ENCODE measurements at places on chromosomes 6 and 20.

DNA sequence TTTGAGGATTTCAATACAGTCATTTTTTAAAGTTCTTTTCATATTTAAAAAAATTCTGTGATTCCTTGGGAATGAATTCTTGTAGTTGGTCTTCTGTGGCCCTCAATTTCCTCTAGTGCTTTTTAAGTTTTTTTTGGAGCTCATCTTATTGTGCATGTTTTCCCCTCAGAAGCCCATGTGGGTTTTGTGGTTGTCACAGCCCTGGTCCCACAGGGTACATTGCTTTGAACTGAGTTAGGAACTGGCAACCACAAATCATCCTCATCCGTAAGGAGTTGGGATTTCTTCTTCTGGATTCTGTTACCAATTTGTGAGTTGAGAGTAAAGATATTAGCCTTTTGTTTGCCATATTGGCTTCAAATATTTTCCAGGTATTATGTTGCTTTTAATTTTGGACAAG lies 89.9 kb downstream of the AKAP7 start:
- DNase-seq, result no peak

DNA sequence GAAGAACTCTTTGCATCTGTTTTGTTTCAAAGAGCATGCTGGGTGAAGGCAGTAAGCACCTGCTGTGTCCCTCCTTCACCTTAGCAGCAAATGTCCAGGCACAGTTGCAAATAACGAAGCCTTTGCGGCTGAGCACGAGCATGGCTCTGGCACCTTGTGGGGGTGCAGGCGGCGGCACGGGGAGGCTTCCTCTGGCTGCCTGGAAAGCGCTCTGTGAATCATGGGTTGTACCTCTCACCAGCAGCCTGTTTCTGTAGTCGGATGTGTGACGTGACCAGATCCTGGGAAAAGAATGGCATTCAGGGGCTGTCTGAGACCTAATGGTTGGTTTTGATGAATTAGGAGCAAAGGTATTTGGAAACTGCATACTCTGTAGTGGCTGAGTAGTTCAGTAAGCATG lies 144.8 kb downstream of the DTNBP1 start:
- DNase-seq, result no peak

DNA sequence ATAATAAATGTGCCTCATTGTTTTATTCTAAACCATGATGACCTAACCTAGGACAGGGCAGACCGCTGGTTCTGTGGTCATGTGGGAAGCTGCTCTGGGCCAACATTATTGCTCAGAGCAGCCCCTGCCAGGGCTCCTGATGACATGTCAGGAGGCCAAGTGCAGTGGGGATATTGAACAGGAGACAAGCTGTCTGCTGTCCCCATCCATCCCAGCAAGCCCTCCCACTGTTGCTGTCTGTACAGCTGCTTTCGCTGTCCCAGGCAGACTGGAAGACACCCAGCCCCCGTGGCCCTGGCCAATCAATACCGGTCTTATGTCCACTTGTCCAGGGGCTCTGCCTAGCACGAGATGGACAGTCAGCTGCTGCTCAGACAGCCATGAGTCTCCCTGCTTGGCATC lies 43.2 kb upstream of the FNDC1 start:
- DNase-seq, result no peak

DNA sequence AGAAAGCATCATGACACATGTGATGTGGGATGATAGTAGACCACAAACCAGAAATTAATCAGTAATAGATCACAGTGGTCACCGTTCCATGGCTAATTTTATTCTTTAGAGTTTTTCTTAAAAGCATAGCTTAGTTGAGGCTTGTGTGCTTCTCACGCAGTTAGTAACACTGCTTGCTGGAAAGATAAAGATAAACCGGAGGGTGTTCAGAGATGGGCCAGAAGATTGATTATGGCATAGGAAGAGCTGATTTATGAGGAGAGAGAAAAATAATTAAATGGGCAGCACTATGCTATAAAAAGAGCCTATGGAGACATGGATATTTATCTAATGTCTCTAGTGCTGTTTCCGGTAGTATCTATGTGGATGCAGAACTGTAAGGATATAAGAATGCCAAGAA lies 173.6 kb downstream of the MMS22L start:
- DNase-seq, result no peak

DNA sequence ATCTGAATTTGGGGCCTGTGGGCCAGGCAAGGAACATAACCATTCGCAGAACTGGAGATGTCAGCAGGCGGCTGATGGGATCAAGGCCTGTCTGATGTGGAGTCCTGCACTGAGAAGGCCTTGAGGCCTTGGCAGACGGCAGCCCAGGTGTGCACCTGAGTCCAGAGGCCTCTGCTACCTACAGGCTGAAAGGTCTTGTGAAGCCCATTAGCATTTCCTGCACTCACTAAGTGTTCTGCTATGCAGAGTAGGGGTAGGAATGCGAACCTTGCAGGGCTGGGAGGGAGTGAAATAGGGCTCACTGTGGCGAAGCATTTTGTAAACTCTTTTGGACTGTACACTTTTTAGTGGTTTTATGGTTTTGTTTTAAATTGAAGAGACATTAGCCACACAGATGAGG lies 48.3 kb upstream of the RNF24 start:
- DNase-seq, result no peak

GRCh38 chr20:50629670-50630045 lies 61.7 kb downstream of the RIPOR3 start:
- DNase-seq, result no peak

DNA sequence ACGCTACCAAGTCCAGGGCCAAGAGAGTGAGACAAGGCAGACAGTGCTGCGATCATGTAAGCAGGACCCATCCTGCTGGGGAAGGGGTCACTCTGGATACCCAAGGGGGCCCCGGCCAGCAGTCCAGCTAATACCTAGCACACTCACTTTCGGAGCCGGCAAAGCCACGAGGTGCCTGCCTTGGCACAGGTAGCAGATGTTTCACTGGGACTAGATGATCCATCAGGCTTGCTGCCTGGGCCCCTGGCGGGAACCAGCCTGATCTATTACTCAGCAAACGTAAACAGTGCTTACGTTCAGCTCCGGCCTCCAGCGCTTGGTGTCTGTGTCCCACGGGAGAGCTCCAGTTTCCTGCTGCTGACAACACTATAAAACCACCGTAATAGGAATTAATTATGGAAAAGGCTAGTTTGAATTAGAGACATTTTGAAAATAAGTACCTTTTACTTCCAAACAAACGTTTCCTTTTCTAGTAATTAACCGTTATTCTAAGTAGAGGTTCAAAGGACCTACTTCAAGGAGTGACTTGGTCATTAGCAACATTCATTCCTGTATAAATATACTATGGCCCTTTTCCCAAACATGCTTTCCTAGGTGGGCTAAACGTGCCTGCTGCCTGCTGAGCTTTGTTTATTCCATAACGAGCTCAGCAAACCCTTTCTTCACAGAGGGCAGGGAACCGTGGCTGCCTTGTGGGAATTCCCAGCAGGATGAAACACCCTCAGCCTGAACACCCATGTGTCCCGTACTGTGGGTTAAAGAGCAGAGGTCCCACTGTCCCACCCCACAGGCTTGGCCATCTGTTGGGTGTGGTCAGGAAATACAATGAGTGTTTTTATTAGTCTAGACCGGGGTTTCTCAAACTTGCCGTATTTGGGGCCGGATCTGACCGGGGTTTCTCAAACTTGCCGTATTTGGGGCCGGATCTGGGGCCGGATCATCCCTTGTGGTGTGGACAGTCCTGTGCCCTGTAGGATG lies 18.4 kb downstream of the SLC22A23 start:
- no peak for DNase-seq

GRCh38 chr20:49505518-49505917 lies 23.1 kb upstream of the KCNB1 start:
- no peak for DNase-seq

DNA sequence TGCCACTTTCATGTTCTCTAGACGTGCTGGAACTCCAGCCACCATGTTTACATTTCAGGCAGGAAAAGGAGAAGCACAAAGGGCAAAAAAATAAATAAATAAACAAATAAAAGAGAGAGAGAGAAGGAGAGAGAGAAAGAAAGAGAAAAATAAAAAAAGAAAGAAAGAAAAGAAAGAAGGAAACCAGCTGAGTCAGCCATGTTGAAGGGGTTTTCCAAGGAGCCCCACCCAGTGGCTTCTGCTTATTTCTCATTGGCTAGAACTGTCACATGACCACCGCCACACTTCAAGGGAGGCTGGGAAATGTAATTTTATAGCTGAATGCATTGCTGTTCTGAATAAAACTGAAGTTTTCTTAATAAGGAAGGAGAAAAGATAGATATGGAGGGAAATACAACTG lies 71.1 kb downstream of the BFSP1 start:
- no peak for DNase-seq

DNA sequence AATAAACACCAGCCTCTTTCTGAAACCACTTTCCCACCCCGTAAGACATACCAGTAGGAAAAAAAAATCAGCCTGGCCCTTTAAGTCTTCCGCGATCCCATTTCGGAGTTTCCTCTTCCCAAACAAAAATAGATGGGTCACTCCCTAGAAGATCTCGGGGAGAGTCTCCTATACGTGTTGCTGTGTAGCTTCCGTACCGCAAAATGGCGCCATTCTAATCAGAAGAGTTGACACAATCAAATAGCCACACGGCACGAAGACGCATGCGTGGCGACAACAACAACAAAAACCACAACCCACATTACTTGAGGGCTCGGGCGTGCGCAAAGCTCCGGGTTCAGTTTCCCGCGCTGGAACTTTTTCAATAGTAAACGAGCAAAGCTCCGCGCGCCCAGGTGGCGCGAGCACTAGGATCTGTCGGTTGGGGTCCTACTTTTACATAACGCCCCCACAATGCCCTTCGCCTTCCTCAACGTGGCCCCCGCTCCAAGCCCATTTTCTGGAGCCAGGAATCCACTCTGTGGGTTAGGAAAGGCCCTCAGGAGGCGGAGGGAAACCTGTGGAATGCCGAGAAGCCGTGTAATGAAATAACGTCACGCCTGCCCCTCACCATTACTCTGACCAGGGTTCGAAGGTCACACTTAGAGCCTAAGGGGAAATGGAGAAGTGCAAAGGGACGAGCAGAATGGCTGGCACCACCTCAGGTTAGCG lies at the start of gene GPANK1:
Gene GPANK1 (minus strand): TSS at position 208 of the 711 bp plus-strand sequence. CDS start 519 bp downstream, outside the sequence.
- peak; percentile 79 for DNase-seq

DNA sequence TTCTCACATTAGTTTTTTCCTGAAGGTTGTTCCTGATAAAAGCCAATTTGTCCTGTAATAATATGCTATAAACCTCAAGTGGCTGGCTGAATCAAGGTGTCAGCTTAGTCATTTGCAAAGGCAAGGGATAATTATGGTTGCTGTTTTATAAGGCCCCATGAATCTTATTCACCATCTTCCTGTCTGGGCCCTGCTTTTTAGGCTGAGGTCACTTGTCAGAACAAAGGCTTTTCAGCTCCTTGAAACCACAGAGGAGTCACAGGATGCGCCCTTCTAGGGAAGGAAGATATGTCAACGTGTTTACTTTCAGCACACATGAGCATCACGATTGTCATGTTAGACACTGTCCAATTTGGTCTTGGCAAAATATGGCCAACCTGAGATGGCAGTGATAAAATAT lies 64.8 kb upstream of the NAA20 start:
- DNase-seq, result no peak

GRCh38 chr6:98039443-98039842 lies 756.4 kb upstream of the MMS22L start:
- DNase-seq, result no peak

GRCh38 chr20:37202267-37202943 lies 23.1 kb upstream of the MROH8 start:
- DNase-seq, result no peak

DNA sequence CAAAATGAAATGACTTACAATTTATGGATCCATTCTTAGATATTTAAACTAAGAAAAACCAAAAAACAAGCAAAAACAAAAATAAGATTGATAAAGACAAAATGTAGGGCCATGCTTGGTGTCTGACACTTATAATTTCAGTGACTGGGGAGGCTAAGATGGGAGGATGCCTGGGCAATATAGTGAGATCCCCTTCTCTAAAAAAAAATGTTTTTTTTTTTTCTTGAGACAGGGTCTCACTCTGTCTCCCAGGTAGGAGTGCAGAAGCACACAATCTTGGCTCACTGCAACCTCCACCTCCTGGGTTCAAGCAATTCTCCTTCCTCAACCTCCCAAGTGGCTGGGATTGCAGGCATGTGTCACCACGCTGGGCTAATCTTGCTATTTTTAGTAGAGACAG lies 92.4 kb downstream of the HFE start:
- no peak for DNase-seq

DNA sequence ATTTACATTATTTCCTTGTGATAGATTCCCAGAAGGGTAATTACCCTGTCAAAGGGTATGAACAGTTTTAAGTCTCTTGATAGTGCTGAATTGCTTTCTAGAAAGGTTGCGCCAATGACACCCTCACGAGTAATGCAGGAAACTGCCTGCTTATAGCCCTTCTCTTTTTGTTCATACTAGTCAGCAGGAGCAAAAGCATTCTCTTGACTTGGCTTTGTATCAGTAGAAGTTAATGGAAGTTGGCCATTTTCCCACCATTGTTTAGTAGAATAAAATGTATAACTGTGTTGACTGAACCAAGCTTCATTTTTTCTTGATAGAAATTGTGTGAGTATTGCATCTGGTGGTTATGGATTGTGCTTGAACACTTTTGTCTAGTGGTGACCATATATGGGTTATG lies 100.1 kb downstream of the FARS2 start:
- no peak for DNase-seq

DNA sequence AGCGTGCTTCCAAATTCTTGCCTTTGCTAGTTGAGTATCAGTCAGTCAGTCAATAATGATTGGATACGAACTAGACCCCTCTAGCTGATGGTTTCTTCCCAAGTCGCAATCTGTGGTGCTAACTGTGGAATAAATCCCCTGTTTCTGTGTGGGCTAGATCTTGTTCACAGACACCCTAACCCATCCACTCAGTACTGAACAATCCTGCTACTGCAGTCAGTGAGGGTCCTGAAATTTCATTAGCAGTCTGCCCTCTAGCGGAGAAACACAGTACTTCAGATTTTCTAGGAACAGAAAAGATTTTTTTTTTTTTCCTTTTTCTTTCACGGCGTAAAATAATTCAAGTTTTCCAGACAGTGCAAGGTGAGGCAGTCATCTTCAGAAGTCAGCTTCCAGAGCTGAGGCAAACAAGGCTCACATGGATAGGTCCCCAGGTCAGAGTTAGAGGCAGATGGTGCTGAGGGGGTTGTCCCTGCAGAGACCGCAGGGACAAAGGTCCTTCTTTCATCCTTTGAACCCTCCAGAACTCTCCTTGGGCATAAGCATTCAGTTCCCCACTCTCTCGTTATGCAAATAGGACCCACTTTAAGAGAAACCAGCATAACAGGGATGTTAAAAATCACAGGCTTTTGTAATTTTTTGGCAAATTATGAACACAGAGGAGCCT lies 119.6 kb downstream of the SCML4 start:
- DNase-seq, result no peak

DNA sequence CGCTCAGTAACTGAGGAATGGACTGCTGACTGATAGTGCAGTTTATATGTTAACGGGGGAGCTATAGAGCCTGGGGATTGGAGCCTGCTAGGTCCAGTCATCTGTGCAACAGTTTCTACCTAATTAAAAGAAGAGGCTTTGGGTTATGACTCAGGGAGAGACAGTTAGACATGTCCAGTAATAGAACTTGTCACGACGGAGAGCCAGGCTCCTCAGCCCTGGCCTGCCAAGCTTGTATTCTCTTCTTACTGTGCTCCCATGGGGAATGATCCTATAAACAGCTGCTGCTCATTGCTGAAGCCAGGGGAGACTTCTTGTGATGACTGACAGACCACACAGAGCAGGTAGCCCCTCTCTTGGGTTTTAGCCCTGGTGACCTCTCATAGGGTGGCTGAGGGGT lies 69.3 kb downstream of the SYNJ2 start:
- DNase-seq, result no peak

All from T-helper 2 cell (primary cell).